Heart left ventricle (tissue), 16 donors: ENCODE measurements at places on chromosomes 2 and 18. TPM values are rescaled to one million over a fixed set of nuclear protein-coding genes. Genes with fewer than 3 reads are reported as not detected.

DNA sequence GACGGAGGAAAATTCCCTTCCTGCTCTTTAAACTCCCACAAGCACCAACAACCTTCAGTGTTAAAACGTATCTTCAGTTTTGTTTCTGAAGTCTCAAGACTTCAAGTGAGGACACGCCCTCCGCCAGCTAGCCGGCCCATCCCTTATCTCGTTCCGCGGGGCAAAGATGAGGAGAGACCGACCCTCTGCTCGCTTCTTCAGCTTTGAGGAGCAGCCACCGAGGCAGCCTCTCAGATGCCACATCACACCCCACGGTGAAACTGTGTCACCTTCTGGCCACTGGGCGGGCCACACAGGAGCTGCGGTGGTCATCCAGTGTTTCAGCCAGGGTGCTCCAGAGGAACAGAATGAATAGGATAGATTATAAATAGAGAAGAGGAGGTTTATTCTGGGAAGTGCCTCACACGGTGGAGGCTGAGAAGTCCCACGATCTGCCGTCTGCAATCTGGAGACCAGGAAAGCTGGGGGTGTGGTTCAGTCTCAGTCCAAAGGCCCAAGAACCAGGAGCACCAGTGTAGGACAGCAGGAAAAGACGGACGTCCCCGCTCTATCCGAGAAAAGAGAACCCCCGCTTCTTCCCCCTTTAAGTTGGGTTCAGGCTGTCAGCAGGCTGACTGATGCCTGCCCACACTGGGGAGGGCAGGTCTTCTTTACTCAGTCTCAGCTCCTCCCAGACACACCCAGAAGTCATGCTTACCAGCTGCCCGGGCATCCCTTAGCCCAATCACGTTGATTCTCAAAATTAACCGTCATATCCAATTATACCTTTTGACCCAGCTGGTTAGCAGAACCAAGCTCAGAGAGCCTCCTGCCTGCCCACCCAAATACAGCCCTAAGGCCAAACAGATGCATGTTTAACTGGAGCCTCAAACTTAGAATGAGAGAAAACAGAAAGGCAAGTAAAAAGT lies 399.7 kb upstream of the ID2 start:
- no peaks in the 10 kb centered on the region for H3K36me3 ChIP-seq
- no peak for DNase-seq
- H3K4me1 ChIP-seq, result no peaks in the 10 kb centered on the region
- H3K27ac ChIP-seq, result no peak overlapping the region

GRCh38 chr18:21179590-21180220 lies 62.3 kb upstream of the GREB1L start:
- DNase-seq, result no peak
- H3K36me3 ChIP-seq, result no peaks in the 10 kb centered on the region
- no peaks in the 10 kb centered on the region for H3K4me1 ChIP-seq
- no peaks in the 10 kb centered on the region for H3K27me3 ChIP-seq

UNC80 gene
- total RNA-seq, result not detected

CREB1 gene
- 48.9 TPM for total RNA-seq

SEPTIN10 gene
- 61.7 TPM for total RNA-seq
